ENCODE measurements at places on chromosomes 4 and X.
A peak's percentile ranks its signal among the peaks of the same experiment; 100 is the strongest.

DNA sequence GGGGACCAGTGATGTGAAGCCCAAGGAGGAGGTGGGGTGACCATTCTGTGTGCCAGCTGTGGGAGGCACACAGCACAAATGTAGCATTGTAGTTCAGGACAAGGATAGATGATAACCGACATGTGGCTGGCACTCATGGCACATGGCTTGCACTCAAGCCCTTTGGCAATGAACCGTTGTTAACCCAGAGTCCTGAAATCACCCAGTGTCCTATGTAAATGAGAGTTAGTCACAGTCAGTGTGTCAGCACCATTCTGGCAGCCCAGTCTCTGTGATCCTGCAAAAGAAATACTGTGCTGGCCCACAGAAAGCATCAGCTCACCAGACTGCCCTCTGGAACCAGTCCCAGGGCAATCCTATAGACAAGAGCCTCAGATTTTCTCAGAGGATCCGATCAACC lies 339.3 kb downstream of the MID1IP1 start:
- no peak for DNase-seq

DNA sequence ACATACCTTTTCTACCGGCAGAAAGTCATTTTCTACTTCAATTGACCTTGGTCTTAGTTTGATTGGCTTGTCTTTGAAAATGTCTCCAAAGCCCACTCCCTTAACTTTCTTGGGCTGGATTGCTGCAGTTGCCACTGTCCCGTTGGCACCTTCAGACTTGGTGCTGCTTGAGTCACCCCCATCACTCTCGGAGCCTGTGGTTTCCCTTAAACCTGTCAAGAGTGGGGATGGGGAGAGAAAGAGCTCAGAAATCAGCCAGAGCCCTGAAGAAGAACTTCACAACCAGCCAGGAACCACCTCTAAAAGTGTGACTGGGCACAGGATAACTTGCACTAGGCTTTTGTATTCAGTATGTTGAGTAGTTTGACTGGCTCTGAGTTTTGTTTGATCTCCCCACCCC lies 168.5 kb upstream of the MAP3K15 start:
- no peak for DNase-seq

DNA sequence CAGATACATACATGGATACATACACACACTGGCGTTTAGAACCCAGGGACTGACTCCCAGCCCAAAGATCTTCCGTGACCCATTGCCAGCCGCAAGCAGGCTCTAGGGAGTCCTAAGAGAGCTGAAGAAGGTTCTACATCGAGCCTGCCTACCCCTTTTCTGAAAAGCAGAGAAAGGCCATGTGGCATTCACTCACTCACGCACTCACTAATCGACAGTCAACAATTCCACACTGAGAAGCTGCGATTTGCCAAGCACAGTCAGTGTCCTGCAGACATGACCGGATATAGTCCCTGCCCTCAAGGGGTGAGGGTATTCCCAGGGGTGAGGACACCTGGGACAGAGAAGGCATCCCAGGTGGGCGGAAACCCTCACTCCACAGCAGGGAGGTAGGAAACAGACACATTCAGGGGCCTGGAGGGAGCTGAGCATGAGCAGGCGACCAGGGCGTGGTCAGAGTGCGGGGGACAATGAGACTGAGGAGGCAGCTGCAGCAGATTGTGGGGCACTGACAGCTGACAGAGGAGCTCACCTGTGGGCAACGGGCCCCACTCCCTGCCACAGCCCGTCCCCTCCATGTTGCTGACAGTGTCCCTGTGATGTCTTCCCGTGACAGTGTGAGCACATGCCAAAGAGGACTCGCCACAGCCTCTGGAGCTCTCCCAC lies 13.2 kb upstream of the MAN2B2 start:
- DNase-seq = no peak

DNA sequence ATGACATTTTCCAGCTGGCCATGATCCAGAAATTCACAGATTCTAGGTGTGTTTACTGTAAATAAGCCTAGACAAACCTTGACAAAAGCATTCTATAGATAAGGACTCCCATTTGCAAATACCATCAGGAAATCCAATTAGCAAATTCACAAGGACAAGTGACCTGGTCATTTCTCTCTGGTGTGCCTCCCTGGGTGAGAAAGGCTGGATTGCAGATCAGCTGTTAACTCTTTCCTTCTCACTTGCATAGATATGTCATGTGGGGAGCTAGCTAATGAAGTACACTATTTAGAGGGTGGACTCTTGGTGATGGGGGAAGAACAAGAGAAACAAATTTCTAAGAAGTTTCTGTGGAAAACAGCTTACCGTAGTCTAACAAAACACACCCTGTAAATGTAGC lies 58.9 kb downstream of the MOSPD2 start:
- DNase-seq = no peak

DNA sequence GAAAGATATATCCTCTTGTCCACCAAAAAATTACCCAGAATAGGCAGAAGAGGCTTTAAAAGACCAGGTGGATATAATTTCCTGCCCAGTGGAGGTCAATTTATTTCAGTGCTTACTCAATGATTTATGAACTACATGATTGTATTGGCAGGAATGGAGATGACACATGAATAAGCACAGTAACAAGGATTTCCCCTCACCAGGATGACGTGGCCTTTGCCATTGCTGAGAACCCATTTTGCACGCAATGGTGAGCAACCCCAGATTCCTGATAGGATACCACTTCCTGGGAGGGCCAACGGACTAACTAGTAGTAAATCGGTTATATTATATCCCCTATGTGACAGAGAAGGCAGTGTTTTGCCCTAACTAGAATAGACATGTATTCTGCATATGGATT lies 11.6 kb upstream of the TTC29 start:
- DNase-seq = no peak

DNA sequence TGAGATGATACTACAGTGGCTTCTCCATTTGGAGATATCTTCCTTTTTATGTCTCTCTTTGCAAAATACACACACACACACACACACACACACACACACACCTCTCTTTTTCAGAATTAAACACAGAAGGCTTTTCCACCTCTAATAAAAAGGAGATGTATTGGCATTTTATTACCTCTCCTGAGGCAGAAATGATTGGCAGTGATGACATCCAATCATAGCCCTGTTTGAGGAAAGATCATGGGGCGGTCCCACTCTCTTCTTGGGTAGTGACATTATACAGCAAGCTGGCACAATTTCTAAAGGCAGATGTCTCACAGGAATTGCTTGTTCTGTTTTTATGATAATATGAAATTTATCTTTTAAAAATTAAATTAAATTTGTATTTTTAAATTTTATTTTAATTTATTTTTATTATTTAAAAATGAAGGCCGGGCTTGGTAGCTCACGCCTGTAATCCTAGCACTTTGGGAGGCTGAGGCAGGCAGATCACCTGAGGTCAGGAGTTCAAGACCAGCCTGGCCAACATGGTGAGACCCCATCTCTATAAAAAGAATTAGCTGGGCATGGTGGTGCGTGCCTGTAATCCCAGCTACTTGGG lies 15.6 kb downstream of the CHRNA9 start:
- no peak for DNase-seq

DNA sequence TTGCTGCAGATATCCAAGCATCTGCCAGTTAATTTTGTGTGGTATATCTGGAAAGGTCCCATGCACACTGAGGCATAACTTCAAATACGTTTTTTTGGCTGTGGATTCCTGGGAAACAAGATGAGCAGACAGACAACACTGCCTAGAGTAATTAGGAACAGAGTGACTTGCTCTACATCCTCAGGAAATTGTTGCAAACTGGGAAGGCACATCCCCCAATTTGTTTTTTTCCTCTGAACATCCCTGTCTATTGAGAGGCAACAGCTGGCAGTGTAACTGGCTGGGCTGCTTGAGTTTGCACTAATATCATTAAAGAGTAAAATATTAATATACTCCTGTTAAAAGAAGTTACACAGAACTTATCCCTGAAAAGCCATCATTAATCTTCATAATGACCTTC lies 207.7 kb upstream of the SLIT2 start:
- DNase-seq = no peak

GRCh38 chr4:72761368-72762038 lies 192.5 kb upstream of the ADAMTS3 start:
- DNase-seq = peak; percentile 32

- no peak for DNase-seq
Observed at GRCh38 chr4:174009686-174010451, 273.6 kb downstream of the FBXO8 start.

- no peak for DNase-seq
Observed at GRCh38 chr4:117801756-117802155, 232.5 kb upstream of the NDST3 start.

- DNase-seq = no peak
Observed at GRCh38 chrX:75038925-75039324, 113.7 kb upstream of the NEXMIF start.
